HT1080 (cell line): ENCODE measurements at places on chromosomes 16 and 17. TPM values are rescaled to one million over a fixed set of nuclear protein-coding genes. Genes with fewer than 3 reads are reported as not detected.
A peak's percentile ranks its signal among the peaks of the same experiment; 100 is the strongest.

HBZ gene
- total RNA-seq, result not detected in 2 replicates

CD300C gene
- total RNA-seq, result 0.17 and 0.90 TPM in 2 replicates

CTRB2 gene
- not detected in 2 replicates for total RNA-seq

SERPINF2 gene
- total RNA-seq, result 2.0 and 2.9 TPM in 2 replicates

NOD2 gene
- total RNA-seq, result not detected in 2 replicates

RAC3 gene
- total RNA-seq, result 41.7 and 46.9 TPM in 2 replicates

POLR3E gene
- 82.5 and 93.6 TPM in 2 replicates for total RNA-seq

- DNase-seq, result no peak
These were observed 6.3 kb upstream of the PRKAR1A start for GRCh38 chr17:68505951-68506350.

DNA sequence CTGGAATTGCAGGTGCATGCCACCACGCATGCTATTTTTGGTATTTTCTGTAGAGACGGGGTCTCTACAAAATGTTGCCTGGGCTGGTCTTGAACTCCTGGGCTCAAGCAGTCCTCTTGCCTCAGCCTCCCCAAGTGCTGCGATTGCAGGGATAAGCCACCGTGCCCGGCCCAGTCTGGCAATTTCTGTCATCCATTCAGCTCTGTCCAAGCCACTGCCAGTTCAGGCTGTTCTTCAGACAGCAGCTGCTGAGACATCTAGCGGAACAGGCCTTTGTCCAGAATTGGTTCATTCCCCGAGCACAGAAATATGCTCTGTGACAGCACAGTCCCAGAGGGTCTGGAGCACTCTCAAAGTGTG is 5.4 kb downstream of the SLC47A1 start:
- DNase-seq, result no peak

DNA sequence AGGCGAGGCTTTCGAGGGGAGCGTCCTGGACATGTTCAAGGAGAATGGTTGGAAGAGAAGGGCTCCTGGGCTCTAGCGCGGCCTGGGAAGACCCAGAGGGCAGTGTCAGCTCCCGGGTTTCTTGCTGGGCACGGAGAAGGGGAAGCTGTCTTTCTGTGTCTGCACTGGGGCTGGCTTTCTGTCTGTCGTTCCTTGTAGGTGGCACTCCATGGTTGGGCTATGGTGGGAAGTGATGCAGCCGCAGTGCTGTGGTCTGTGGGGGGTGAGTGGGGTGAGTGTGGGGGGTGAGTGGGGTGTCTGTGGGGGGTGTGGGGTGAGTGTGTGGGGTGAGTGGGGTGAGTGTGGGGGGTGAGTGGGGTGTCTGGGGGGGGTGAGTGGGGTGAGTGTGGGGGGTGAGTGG is 13.7 kb downstream of the RNF213 start:
- DNase-seq, result no peak

- DNase-seq, result no peak
These were observed 6.3 kb downstream of the ATP2A3 start for GRCh38 chr17:3957735-3958599.

GRCh38 chr16:76837872-76838271 is 353.1 kb upstream of the MON1B start:
- DNase-seq, result peak; percentile 1

DNA sequence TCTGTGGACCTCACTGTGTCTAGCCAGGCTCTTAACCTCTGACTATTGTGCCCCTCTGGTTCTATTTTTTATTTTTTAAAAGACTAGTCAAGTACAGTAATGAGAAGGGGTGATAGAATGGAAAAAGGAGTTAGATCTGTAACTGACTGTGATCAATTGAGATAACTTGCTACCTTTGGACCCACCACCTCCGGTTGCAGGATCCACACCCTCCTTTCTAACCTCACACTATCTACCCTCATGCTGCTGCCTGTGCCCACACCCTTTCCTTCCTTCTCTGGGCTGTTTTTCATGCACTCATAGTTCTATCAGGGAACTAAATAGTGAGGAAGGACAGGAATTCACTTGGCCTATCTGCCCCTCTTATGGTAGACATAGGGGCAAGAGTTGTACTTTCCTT is 172.3 kb downstream of the KATNIP start:
- no peak for DNase-seq

DNA sequence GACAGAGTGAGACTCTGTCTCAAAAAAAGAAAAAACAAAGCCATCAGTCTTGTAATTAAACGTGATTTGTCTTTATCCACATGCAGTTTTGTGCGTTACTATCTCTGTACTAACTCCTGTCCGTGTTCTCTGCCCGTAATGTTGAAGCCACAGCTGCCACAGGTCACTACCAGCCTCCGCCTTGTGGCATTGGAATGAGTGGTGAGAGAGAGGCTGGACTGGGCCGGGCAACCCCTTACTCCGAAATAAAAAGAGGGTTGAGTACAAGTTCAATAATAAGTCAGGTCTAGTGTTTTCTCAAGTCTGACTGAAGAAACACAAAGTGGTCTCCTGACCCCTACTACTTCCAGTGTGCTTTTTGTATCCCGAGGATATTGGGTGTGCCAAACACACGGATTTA is 5.4 kb downstream of the DNAJA3 start:
- no peak for DNase-seq

DNA sequence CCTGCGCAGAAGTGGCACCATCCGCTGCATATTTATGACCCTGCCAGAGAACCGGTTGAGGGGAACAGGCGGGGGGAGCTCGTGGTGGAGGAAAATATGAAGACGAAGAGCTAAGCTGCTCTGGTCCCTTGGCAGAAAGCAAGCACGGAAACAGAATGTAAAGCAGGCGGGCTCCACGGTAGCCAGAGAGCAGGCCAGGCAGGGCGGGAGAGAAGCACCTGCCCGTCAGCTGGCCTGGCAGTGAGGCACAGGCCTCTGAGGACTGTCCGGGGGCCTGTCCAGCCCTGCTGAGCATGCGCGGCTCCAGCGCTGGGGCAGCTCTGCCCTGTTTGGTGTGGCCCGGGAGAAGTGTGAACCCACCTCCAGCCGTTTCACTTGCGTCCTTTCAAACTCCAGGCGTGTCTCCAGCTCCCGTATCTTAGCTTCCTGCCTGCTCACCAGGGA is 46.7 kb downstream of the PIPOX start:
- DNase-seq, result no peak

DNA sequence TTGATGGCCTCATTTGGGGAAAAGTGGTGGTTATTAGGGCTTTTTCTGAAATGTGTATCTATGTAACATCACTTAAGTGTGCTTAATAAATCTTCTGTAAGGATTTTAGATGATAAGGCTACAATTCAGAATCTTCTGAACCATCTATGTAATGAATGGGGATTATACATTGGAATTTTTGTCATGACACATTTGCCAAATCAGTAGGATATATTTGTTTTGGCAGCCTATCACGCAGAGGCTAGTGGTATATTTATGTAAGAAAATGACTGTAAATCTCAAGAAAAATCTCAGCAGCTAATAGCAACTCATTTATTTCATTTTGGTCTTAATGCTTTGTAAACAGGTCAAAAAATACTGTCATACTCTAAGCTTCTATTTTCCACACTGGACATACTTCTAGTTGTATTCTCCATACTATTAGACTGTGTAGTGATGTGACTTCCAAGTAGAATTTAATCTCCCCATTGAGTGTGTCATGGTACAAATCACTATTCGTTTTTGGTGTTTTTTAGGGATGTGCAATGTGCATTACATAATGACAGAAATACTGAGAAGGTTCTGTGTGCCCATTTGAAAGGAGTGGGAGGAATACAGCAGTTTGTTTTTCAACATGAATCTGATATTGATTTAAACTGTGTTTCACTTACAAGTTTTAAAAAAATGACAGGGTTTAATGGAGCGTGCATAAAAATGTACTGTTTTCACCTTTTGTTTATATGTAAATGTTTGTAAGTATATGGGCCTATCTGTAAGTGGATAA is 29.2 kb downstream of the CLUH start:
- no peak for DNase-seq

GRCh38 chr16:3158026-3158509 is 23.2 kb downstream of the ZNF213 start:
- DNase-seq, result no peak

- no peak for DNase-seq
These were observed 16.6 kb upstream of the CCL8 start for GRCh38 chr17:34302636-34303035.

DNA sequence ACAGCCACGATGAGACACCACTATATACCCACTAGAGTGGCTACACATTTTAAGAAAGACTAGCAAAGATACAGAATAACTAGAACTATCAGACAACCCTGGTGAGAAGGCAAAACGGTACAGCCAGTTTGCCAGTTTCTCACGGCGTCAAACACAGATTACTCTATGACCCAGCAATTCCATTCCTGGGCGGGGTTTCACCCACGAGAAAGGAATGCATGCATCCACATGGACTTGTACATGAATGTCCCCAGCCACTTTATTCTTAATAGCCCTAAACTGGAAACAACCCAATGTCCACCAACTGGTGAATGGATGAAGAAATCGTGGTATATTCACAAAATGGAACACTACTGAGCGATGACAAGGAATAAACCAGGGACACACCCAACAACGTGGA is 74.5 kb downstream of the MYH10 start:
- peak; percentile 8 for DNase-seq

DNA sequence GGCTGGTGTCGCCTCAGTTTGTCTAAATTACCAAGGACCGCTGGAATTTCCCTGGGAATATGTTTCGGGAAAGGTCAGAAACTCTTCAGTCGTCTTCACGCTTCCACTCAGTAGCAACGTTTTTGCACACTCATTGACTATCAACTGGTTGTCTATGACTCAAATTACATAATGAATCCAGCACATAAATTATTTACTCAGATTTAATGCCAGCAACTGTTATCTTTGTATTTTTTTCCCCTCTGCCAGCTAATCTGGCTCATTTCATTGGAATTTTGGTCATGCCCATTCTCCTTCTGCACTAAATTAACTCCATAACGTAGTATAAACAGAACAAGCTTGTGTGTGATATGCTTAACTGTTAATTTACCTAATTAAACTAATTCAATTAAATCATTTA is 372.7 kb upstream of the ZFHX3 start:
- no peak for DNase-seq

- DNase-seq, result no peak
These were observed 13.6 kb downstream of the ZC3H7A start for GRCh38 chr16:11783319-11784037.

- DNase-seq, result no peak
These were observed 35.7 kb upstream of the METTL9 start for GRCh38 chr16:21563676-21564075.

DNA sequence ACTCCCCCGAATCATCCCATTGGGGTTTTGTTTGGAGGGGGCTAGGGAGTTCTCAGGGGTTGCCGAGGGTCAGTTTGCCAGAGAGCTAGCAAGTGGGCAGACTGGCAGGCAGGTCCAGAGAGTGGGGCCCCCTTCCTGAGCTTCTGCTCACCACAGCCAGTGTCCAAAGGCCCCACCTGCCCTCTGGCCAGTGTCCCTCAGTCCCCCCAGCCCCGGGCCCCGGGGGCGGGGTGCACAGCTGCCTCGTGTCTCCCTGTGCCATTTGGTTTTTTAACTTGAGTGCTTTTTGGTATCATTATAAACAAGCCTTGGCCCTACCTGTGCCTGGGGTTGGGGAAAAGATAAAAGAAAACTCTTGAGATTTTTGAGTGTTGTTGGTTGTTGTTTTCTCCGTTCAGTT is 91.8 kb downstream of the CCDC182 start:
- no peak for DNase-seq

GRCh38 chr17:63827801-63828221 is 348 bp upstream of the FTSJ3 start:
- no peak for DNase-seq
